ENCODE measurements at places on chromosomes 1 and 21.

GRCh38 chr1:150028322-150028721 lies 17.8 kb upstream of the OTUD7B start:
- DNase-seq, result no peak

DNA sequence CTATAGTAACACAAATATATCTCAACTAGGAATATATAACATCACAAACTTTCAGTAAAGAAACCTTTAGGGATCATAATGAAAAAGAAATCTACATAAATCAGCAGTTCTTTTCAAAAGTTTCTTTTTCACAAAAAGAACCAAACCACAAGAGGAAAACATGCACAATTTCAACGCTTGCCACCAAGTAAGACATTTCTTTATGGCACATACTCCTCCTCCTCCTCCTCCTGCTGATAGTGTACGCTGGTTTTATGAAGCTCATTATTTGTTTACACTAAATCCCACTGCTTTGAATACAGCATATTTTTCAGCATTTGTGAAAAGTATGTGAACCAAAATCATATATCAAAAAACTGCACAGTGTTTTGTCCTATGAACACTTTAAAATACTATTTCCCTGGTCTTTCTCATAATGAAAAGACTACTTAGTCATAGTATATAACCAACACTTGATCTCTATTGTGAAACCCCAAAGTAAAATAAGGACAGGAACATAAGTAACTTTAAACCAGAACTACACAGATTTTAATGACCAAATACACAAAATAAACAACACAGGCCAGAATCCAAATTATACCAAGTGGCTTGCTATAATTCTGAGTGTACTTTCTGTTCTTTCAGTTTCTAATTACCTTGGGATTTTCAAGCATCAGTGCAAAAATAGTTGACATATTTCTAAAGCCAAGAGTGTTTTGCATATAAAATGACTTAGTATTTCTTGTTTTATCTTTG lies 184.2 kb downstream of the EIF4G3 start:
- no peak for DNase-seq

- DNase-seq, result no peak
Measured at GRCh38 chr1:15236321-15236721, 10.7 kb upstream of the FHAD1 start.

DNA sequence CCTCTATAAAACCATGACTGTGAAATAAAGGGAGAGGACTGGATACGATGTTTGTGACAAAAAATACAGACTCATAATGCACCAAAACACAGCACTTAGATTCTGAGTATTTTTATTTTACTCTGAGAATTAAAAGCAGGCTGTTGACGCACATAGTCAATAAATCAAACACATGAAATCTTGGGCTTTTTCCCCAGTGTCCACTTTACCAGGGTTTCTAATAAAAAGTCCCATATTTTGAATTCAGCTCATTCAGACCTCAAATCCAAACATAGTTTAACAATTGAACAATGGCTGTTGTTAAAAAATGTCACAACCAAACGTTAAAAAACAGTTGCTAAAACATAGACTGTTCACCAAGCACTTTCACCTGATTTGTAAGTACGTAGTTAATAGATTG lies 553.4 kb downstream of the LTN1 start:
- DNase-seq, result no peak

GRCh38 chr1:145824499-145824842 lies 471 bp downstream of the POLR3C start:
- no peak for DNase-seq

GRCh38 chr1:204376465-204376864 lies 16.7 kb upstream of the PLEKHA6 start:
- no peak for DNase-seq

GRCh38 chr1:197998110-197998509 lies 80.9 kb downstream of the LHX9 start:
- no peak for DNase-seq

GRCh38 chr1:49085079-49085478 lies 308.4 kb upstream of the BEND5 start:
- DNase-seq, result no peak

DNA sequence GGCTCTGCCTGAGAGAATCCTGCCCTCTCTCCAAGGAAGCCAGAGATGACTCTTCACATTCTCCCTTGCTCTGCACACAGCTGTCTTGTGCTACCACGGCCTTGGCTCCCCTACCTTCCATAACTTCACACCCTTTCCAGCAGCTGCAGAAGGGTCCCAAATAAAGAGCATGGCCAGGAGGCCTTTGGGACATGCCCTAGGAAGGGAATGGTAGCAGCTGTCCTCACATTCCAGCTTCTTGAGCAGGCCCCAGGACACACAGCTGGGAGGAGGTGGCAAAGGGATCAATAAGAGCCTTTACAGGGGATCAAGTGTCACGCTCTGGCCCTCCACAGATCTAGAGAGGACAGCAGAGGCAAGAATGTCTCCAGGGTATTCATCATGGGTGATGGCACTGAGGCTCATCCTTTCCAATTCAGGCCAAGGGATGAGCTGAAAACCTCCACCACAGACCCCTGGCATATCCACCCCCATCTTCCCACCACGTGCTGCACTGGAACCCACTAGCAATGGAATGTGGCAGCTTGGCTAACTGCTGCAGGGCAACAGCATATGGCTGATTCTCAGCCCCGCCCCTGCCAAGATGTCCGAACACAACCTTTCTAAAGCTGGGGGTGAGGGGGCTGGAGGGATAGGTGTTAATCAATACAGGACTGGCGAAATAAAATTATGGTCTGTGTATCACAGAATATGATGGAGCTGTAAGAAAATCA lies 17.8 kb upstream of the RAB29 start:
- no peak for DNase-seq

DNA sequence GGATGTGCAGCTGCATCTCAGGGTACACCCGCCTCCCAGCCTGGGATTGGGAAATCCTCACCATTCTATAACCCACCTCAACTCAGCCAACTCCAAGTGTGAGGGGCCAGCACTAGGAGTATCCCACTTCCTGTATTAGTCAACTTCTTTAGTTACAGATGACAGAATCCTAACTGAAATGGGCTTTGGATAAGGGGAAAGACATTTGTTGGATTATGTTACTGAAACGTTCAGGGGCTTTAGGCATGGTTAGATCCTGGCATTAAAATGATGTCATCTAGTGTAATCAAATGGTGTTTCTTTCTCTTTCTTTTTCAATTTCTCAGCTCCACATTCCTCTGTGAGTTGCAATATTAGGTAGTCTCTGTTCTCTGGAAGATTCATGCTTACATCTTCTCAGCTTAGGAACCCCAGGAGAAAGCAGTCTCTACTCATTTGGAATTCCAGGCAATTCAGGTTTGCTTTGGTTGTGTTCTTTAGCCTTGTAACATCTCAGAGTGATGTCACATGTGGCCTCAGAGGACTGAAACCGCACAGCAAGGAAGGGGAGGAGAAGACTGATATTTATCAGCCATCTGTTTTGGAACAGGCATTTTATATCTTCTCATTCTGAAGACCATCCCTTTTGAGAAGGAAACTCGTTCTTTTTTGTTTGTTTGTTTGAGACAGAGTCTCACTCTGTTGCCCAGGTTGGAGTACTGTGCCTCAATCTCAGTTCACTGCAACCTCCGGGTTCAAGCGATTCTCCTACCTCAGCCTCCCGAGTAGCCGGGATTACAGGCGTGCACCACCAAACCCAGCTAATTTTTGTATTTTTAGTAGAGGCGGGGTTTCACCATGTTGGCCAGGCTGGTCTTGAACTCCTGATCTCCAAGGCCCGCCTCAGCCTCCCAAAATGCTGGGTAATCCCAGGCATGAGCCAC lies 18.9 kb upstream of the TMEM54 start:
- DNase-seq, result no peak

GRCh38 chr1:55801481-55801880 lies 586.3 kb upstream of the USP24 start:
- DNase-seq, result no peak

Data from NCI-H2081 treated with DMSO at 0.1 percent for 48 hours (cell line).